ENCODE measurements at places on chromosomes 2 and 18.

GRCh38 chr2:102266204-102266603 is 45.2 kb upstream of the IL1RL1 start:
- DNase-seq: no peak

DNA sequence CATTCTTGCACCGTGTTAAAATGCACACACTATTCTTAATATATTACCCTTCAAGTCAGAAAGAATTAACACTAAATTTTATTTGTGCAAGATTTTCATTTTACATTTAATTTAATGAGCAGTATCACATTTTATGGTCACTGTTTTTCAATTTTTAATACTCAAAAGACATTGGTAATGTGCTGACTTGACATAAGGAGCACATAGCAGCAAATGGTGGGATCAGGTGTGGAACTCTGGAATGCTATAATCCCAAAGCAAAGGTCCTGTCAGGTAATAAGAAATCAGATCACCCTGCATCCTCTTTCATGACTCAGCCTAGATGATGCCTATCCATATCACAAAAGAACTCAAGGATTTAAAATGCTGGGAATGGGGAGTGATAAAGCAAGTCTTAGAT is 55.6 kb upstream of the SPAG16 start:
- no peak for DNase-seq

DNA sequence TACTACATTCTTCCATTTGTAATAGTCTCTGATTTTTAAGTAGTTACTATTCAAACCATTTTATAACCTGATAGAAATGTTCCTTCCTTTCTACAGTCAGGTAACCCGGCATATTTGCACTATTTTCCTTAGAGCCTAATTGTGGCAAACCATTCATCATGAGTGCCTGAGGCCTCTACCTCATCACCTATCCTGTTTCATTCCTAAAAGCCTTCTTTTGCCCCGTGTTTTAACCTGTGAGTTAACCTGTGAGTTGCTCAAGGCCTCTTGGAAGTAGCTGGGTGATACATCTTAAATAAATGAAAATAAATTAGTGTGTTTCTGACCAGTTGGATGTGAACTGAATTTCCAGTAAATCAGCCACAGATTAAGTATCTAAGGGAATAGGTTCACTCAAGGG is 6.5 kb upstream of the KLHL29 start:
- DNase-seq: no peak

- peak; percentile 34 for DNase-seq
These were observed 7.2 kb downstream of the POMC start for GRCh38 chr2:25161055-25161781.

- DNase-seq: no peak
These were observed 419.9 kb downstream of the TGIF1 start for GRCh38 chr18:3869848-3870247.

DNA sequence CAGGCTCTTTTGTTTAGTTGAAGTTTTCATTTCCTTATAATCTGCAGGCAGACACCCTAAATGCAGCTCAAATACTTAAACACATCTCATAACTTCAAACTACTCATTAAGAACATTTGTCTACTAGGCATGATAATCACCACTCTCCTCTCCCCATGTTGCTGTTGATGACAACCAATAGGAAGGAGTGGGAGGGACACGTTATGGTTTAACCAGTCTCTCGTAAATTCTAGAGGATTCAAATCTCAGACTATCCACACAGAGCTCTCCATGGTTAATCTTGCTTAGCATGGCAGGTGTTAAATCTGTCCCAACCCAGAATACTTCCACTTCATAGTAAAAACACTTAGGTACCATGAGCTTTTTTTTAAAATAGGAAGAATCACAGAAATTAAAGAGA is 127.4 kb upstream of the AQP4 start:
- DNase-seq: no peak

DNA sequence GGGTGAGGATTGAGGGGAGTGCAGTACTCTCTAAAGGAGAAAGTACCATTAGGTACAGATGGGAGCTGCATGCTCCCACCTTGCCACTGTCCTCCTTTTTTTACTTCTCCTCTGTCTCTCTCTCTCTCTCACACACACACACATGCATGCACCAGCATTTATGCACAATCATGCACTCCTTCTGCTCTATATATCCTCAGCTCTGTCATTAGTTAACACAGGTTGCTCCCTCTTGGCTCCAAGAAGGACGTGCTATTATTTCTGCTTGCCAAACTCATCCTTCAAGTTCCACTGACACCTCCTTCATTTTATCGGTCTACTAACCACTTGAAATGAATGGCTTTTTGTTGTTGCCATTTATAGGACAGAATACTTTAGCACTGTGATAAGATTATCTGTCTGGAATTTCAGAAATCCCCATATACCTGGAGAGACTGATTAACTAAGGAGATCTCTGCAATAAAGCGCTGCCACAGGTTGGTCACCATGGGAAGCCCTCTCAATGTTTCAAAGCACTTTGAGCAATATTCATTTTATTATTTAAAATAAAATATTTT is 178.5 kb upstream of the TRIB2 start:
- DNase-seq: no peak

- DNase-seq: no peak
These were observed 543 bp upstream of the MARCHF4 start for GRCh38 chr2:216372761-216373291.

- DNase-seq: no peak
These were observed 1544.4 kb downstream of the LRP1B start for GRCh38 chr2:140586379-140586778.

DNA sequence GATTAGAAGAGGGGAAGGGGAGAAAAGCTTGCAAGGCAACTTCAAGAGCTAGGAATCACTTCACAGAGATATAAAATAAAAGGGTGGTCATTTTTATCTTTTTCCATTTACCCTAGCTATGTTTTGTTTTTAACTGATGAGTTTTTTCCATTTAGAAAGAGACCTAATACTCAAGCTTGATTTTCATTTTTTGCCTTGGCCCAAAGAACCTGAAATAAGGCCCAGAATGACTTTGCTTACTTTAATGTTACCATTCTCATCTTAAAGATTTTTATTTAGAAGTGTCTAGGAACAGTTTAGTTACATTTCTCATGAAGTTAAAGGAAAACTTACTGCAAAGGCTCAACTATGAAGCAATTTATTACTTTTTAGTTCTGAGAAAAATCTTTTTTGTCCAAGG is 276.3 kb upstream of the ZSWIM2 start:
- DNase-seq: no peak
